ENCODE measurements at places on chromosomes 1 and 21.

DNA sequence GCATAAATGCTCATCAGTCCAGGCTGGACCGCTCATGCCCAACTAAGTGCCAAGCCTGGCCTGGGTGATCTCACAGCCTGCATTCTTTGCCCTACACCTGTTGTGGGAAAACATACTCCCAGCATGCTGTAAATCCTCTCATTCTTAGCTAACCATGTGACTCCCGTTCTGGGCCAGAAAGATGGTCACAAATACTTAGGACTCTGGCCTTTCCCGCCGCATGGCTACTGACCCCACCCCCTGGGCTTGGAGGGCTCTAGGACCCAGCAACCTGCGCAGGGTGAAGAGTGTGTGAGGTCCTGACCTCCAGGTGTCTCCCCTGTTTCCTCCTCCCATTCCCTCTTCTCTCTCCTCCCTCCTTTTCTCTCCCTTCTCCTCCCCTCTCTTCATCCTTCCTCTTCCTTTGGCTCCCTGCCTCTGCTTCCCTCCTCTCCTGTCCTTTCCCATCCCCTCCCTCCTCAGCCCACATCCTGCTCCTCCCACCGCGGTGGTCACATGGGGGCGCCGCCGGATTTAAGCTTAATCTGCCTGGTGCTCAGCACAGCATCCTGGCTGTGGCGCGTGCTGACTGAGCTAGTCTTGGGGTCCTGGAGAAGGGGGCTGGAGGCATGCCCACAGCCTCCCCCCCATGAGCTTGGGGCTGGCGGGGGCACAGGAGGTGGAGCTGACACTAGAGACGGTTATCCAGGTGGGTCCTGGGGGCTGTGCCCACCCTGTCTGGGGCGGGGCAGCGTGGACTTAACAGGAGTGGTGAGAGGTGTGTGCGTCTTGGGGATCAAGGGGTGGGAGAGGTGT is at the start of gene CROCC:
TSS of gene CROCC (plus strand) at position 541 of the 795 bp plus-strand sequence. CDS start at position 629, 88 bp downstream.
- no peak for DNase-seq

DNA sequence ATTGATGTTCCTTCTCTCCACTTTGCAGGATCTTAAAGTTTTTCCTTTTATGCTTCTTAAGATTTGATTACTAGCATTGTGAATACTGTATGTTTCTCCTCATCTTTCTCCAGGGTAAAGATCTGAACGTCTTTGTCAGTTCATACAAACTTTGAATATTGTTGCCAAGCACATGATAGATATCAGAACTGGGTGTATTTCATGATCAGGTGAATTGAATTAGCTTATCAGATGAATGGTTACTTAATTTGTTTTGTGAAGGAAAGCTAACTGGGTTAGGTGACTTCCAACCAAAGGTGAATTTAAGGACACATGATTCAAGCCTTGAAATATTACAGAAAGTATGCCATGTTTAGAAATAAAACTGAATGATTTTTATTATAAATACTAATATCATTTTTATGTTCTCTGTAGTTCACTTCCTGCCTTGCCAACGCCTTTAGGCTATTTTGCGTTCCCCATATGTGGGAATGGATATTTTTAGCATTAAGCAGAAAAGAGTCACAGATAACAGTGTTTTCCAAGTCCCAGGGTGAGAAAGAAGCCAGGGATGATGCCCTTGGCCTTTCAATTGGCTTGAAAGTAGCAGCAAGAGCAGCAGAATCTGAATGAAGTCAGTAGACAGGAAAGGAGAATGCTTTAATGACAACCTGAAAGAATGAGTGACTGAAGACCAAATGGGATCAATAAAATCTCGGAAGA is 752.1 kb downstream of the NCAM2 start:
- DNase-seq: no peak

GRCh38 chr1:66978201-66978600 is 53.4 kb downstream of the MIER1 start:
- no peak for DNase-seq

- DNase-seq: no peak
These were observed 6.5 kb downstream of the LDLRAD1 start for GRCh38 chr1:54011316-54012007.

GRCh38 chr1:199792874-199793273 is 234.6 kb upstream of the NR5A2 start:
- DNase-seq: no peak

All from CD14-positive monocyte (primary cell).